ENCODE measurements at places on chromosomes 5 and 9. TPM values are rescaled to one million over a fixed set of nuclear protein-coding genes. Genes with fewer than 3 reads are reported as not detected.

Gene FAXDC2
- 9.4 TPM for total RNA-seq

Gene PCSK5
- 31.7 TPM for total RNA-seq

Gene ANXA2R
- 2.9 TPM for total RNA-seq

Gene ST8SIA4
- 36.2 TPM for total RNA-seq

Gene GPR150
- not detected for total RNA-seq

Gene ARL15
- 55.9 TPM for total RNA-seq

Gene SLC6A7
- total RNA-seq = 5.9 TPM

Gene CEL
- total RNA-seq = 0.73 TPM

Gene PCDHGA3
- 11.8 TPM for total RNA-seq

Gene PCDHGB2
- 17.1 TPM for total RNA-seq

- no peak for DNase-seq
Measured at GRCh38 chr5:105954341-105954740, 1716.4 kb downstream of the EFNA5 start.

- DNase-seq = no peak
Measured at GRCh38 chr5:104541141-104541785, 978.7 kb upstream of the NUDT12 start.

GRCh38 chr9:129111528-129112151 is 425 bp downstream of the PTPA start:
- peak; percentile 29 for DNase-seq

- no peak for DNase-seq
Measured at GRCh38 chr5:88736494-88736893, 146.5 kb downstream of the MEF2C start.

DNA sequence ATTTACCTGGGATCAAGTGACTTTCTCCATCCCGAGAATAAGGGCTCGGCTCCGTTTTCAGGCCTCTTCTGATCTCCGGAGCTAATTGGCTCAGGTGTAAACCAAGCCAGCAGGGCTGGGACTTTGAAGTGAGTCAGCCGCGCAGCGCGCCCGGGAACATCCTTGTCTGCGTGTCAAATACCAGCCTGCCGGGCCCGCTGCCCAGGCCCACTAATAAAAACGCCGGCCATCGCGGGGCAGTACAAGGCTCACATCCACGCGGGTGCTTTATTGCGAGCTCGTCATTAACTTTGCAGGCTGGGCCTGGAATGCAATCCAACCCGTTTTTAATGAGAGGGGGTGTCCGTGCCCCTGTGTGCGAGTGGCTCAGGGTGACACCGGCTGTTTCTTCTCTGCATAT is 416.8 kb downstream of the IRX2 start:
- DNase-seq = no peak

DNA sequence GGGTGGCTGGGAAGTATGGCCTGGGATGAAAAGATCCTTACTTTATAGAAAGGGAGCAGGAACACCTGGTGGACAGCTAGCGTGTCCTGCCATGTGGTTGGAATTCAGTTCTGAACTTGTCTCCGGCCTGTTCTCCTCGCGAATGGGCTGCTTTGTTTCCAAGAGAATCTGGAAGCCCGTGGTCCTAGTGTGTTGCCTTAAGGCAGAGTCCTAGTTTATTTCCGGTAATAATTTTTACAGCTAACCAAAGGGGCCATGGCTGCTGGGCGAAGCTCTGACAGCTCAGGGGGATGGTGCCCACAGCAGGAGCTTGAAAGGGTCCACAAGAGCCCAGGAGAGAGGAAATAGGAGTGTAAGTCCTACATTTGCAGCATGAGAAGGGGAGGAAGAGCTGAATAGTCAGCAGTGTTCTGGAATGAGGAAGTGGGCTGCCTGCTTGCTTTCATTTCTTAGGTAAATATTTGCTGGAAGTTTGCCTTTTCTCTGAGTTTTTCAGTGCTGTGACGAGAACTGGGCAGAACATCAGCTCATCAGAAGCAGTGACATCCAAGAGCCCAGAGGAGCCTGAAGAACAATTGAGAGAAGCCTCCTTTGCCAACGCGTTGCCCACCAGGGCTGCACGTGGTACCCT is 13.1 kb upstream of the IGFBPL1 start:
- DNase-seq = no peak

GRCh38 chr9:75002422-75003023 is 25.6 kb downstream of the CARNMT1 start:
- no peak for DNase-seq

GRCh38 chr9:21455320-21455719 is 15.1 kb downstream of the IFNA1 start:
- peak; percentile 27 for DNase-seq

DNA sequence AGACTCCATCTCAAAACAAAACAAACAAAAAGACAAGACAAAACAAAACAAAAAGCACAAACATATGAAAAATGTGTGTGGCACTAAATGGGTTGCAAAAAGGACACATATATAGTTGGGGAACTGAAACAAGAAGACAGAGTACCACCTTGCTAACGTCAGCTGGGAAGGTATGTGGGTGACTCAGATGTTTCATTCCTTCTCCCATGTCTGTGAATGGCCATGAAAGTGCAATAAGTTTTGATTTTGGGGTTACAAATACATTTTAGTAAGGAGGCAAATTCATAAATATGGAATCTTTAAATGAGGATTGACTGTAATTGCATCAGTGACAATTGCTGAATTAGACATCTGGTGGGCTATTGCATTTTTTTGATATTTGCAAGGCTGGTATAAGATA is 81.6 kb upstream of the KLF4 start:
- DNase-seq = no peak

DNA sequence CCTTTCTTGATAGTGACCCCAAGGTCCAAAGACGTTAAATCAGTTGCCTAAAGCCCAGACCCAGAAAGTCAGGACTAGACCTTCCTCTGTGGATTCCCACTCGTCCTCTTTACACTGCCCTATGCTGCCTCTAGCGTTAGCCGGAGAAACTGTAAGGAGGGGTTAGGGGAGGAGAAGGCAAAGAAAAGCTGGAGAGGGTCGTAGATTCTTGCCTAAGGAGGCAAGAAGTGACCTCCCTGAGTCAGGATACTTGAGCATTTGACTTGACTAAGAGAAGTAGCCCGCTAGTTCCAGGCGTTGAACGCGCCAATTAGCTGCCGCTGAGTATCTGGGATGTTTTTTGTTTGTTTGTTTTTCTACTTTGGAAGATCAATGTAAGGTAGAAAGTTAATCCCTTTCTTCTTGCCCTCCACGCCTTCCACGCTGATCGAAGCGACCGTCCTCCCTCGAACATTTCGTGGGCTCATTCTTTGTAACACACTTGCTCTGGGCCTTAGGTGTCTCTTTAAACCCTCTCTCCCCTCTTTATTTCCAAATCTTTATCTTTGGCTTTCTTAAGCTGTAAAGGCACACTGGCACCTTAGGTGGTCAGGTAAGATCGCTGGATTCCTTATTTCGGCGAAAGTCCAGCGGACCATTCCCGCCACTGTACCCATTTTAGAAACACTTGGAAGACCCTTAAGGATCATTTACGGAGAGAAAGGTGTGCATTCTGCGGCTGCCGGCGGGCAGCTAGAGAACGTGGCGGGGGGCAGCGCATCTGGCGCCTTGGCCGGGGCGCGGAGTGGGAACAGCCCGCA is 5.1 kb upstream of the RGMB start:
- peak; percentile 65 for DNase-seq

DNA sequence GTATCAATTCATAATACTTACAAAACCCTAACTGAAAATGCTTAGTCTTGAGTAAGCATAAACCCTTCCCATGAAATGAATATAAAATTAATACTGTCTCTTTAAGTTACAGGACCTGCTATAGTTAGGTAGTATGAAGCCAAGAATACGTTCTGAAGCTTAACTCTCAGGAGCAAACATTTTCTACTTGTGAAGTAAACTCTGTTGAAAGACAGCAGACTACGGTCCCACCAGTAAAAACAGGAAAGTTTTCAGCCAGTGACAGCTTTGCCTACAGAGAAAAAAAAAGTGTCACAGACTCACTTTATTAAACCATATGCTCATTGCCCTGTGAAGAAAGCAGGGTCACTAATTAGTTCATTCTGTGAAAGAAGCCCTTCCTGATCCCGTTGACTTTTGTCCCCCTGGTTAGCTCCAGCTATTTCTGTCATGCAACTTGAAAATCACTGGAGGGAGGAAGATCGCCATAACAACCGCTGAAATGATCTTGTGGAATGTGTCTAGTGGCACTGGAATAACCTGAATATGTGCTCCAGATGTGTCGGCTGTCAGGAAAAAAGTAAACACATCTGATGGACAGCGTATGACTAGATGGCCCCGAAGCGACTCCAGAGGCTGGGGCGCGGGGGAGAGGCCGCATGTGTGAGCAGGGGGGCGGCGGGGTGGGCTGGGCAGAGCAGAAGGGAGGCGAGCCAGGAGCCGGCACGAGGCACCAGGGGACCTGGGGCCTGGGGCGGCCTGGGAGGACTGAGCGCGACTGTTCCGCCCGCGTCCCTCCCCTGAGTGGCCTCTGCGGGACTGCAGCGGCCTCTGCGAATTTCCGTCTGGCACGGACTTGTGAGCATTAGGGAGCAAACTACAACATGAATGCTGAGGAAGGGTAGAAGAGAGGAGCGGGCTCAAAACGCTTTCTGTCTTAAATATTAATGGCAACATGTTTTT is 41.9 kb downstream of the BNC2 start:
- DNase-seq = no peak
